ENCODE measurements at places on chromosomes 6 and 20.
A peak's percentile ranks its signal among the peaks of the same experiment; 100 is the strongest.

DNA sequence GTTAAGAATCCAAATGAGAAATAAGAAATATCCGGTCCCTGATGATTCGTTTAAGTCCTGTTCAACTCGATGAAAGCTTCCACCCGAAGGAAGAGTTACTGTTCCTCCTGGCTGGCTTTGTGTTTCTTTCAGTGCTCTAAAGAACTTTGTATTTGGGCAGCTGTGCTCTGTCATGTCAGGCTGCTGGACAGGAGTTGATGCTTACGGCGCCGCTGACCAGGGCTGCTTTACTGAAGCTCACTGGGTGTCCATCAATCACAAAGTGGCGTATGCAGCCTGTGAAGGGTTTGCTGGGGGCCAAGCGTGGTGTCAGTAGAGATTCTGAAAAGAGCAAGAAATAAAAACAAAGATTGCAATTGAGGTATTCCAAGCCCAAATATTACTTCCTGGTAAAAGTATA is 21.9 kb downstream of the FAM229B start:
- no peak for DNase-seq

- no peak for DNase-seq
These were observed 51.2 kb upstream of the UBR2 start for GRCh38 chr6:42512579-42512978.

GRCh38 chr6:154249499-154250298 is 106.9 kb downstream of the IPCEF1 start:
- no peak for DNase-seq

- DNase-seq = no peak
These were observed 114.6 kb downstream of the JPH2 start for GRCh38 chr20:44072384-44072783.

DNA sequence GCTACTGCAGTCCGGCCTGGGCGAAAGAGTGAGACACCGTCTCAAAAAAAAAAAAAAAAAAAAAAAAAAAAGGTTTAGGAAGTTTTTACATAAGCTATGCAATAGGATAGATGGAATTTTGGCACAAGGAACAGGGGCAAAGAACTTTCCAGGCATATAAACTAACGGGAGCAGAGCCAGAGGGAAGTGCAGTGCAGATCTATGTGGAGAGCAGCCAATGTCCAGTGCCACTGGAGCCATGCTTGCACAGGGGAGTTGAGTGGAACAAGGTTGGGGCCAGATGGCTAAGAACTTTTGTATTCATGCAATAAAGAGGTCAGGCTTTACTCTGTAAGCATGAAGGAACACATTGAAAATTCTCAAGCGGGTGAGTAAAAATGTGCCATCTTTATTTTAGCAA is 10.8 kb downstream of the SLC17A2 start:
- no peak for DNase-seq

GRCh38 chr20:33191955-33192354 is 24.0 kb downstream of the BPIFA2 start:
- no peak for DNase-seq

DNA sequence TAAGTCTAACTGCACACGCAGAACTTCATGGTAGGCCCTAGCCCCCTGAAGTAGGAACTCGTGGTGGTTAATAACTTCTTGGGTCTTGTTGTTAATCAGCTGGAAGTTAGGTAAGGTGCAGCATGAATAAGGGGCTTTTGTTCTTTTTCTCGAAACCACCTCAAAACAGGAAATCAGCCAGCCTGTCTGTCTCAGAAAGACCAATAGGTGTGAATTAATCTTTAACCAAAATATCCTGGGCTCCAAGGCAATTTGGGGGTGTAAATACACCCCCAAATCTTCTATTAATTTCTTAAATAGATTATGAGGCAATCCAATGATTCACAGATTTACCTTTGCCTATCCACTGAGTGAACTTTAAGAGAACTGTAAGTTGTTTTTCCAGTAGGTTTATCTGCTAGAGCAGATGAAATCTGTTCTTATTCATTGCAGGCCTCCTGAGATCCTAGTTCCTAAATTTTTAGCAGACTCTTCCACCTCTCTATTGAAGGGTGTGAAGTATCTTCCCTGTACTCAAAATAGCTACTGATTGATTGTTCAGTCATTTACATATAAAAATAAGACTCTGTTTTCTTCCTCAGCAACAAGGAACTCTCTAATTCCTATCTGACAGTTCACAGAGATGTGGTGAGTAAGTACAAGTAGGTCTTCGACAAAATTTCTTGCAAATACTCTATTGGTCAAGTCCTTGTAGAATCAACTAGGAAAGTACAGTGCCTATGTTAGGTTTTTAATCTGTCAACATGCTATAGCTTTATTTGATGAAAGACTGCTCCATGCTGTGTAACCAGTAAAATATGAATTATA is 427.1 kb upstream of the NOX3 start:
- DNase-seq = no peak

DNA sequence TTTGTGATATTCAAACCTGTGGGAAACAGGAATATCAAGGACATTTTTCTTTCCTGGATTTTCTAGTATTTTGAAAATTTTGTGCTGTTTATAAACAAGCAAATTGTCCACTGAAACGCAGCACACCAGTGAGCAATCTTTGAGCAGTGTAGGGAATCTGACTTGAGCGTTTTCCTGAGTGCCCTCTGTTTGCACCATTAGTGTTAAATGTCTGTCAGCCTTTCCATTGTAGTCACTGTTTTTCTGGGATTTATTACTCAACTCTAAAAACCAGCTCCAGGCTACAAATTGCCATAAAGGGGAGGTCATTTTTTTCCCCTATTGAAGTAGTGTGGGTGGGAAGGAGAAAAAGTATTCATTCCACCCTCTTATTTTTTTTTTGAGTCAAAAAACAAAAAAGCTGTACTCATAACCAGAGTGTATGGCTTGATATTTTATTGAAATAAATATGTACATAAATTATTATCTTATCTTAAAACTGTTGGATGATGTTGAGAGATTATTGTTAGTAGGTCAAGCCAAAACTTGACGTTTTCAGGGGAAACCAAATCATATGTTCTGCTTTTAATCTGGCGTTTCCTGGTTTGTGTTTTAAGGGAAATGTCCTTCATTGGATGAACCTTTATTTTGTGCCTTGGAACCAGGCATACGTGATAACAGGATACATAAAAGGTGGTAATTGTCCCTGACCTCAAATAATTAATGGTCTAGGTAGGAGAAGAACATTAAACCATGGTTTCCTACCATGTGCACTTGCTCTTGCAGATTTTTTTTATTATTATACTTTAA is 51.8 kb downstream of the TSHZ2 start:
- no peak for DNase-seq

DNA sequence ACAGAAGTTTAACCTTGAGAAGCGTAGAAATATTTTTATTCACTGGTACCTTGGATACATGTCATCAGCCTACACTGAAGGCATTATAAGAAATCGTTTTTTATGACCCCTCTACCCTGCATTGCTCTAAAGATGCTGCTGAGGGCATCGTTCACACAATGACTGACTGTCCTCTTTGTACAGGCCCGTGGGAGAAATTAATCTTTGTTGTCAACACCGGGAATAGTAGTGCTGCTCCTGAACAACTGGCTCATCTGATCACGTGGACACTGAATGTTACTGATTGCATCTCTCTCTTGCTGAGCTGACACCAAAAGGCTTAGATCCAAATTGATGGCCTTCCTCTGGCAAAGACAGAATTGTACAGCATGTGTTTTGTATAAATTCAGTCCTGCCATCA is 157.1 kb upstream of the SMLR1 start:
- no peak for DNase-seq

GRCh38 chr6:128394167-128394566 is 126.2 kb downstream of the PTPRK start:
- DNase-seq = no peak

DNA sequence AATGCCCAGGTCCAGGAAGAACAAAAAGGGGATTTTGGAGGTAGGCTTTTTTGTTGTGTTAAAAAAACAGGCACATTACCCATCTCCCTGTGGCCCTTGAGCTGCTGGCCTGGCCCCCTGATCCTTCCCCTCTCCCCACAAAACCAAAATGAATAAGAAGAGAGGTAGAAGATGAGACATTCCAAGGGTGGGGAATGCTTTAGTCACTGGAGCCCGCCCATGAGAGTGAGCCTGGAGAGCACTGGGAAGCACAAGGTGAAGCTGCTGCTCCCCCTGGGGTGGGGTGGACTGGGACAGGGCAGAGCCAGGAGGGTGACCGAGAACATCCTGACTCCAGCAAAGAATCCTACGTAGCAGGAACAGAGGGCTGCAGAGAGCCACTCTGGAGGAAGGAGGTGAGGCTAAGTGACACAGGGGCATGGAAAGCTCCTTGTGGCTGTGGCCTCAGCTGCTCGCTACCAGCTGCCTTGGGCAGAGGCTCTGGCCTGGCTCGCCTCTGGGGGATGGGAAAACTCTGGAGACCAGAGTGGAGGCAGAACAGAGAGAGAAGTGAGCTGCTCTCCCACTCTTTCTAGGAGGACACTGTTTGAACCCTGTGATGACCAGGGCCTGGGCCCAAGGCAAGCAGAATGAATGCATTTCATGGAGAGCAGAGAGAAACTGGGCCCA is 48.3 kb downstream of the AKAP7 start:
- DNase-seq = no peak

DNA sequence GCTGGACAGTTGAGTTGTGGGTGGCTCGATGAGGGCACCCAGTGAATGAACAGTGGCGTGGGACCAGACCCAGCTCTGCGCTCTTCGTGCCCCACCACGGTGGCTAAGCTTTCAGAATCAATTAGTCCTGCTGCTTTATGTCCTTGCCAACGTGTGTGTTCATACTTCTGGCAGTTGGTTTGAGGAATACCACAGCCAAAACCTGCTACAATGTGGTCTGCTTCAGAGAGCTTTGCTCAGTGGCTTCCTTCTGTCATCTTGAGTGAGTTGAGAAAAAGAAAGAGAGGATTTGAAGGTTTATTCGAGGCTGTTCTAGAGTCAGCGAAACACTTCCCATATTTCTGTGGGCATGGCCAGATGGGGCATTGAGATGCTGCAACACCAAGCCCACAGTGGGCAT is 39.5 kb upstream of the SLC22A2 start:
- DNase-seq = no peak

- peak; percentile 42 for DNase-seq
These were observed 148.3 kb downstream of the GPX5 start for GRCh38 chr6:28673787-28674671.

DNA sequence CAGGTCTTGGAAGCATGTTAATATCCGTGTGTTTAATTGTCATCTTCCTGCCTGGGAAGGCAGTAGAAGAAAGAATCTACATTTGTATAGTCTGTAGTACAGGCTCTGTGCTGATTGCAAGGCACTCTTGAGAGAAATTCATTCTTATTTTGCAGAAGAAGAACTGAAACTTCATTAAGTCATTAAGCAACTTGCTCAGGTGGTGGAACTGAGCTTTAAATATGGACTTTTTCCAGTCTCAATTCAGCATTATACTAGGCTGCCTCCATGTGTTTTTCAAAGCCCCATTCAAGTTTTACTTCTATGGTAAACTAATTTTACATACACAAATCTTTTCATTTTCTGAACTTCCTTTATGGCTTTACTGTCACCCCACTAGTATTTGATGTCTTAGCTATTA is 18.7 kb downstream of the ZNF451 start:
- no peak for DNase-seq

DNA sequence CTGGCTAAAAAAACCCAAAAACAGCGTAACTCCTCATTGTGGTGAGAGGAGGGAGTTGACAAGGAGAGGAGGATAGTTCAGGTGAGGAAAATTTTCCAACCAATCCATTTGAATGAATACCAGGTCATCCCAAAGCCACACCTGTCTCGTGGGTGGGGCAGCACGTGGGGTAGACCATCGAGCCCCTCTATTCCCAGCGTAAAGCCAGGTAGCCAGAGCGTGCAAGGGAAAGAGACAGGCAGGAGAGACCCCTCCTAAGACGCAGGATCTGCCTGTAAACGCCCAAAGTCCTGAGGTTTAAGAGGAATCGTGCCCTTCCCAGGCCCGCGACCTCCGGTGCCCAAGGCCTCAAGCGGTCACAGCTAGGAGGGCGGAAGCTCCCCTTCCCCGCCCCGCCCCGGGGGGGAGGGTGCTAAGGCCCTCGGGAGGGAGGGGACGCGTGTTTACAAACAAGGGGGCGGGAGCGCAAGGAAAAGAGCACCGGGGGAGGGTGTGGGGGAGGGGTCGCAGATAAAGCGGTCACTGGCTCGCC is 712 bp downstream of the RXRB start:
- DNase-seq = peak; percentile 60

DNA sequence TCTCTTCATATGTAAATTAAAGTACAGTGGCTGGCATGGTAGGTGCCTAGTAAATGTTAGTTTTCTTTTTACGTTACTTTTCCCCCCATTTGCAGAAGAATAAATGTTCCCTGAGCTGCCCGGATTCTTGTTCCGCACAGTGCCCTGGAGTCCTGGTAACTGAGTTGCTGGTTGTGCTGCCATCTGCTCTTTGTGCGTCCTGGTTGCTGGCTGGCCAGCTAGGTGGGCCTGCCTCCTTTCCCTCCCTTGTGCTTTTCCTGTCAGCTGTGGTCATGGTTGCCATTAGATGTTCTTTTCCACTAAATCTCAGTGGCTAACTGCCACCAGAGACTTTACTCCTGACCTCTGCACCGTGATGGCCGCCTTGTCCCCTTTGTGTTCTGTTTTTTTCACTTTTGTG is 28.6 kb downstream of the CEP43 start:
- DNase-seq = no peak

Data from stimulated activated CD8-positive, alpha-beta memory T cell treated with anti-CD3 and anti-CD28 coated beads, Interleukin-4, amount 100 ng/mL, for 24 hours (primary cell).